Activated T-helper 9 cell treated with anti-CD3 and anti-CD28 coated beads, Interleukin-2, amount 50 U/mL, for 16 hours (primary cell): ENCODE measurements at places on chromosomes 2 and 18.

GRCh38 chr18:56748698-56749268, 97.6 kb downstream of the WDR7 start:
- DNase-seq = no peak

- no peak for DNase-seq
Observed at GRCh38 chr18:11081009-11081532, 68.3 kb downstream of the PIEZO2 start.

- DNase-seq = no peak
Observed at GRCh38 chr2:149383340-149383739, 53.0 kb downstream of the LYPD6 start.

DNA sequence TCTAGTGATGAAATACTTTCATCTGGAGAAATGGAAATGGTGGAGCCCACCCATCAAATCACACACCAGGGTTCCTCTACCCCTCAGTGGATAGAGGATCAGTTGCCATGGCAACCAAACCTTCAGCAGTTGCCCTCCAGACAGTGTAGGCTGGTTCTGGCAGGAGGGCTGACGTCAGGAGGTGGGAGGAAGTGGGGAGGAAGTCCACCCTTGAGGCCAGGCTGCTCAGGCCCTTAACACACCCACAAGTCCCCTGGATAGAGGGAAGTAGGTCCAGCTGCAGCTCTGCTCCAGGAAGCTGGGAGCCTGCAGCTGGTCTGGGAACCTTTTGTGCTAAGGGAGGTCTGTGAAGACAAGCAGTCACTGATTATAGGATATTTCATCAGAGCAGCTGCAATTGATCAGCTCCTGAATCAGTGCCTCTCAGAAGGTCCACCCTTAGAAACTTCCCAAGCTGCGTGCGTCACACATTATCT, 186.6 kb downstream of the MTX2 start:
- DNase-seq = no peak

- DNase-seq = no peak
Observed at GRCh38 chr2:186959486-186959885, 110.5 kb upstream of the ZSWIM2 start.

DNA sequence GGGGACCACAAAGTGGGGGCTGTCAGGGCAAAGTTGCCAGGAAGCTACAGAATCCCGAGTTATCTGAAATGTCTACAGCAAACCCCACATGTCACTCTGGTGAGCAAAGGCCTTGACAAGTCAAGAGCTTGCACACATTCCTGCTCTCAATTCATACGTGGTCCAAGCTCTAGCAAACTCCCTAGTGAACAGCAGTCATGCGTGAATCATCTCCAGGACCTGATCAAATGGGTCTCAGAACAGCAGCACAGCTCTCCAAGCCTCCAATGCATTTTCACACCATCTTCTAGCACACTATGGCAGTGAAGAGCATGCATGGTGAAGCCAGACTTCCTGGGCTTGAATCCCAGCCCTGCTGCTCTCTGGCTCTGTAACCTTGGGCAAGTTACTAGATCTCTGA, 68.5 kb downstream of the MYO5B start:
- no peak for DNase-seq

GRCh38 chr2:152093464-152093863, 5.4 kb downstream of the CACNB4 start:
- DNase-seq = no peak

GRCh38 chr2:152470861-152471854, 136.2 kb downstream of the FMNL2 start:
- DNase-seq = no peak

DNA sequence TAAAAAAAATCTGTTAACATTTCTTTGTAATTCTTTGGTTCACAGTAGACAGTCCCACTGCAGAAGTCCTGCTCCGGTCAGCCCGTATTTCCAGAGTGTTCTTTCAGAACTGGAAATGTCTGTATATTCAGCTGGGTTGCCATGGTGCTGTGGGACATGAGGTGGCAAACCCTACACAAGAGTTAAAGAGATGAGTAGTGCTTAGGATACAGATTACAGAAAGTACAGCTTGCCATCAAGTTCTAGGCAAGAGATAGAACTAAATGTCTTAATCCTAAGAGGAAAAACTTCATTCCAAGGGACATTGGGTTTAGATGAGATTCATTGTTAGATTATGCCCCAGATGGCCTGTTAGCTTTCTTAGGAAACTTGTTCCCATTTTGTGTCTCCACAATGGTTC, 60.1 kb downstream of the FMNL2 start:
- no peak for DNase-seq

DNA sequence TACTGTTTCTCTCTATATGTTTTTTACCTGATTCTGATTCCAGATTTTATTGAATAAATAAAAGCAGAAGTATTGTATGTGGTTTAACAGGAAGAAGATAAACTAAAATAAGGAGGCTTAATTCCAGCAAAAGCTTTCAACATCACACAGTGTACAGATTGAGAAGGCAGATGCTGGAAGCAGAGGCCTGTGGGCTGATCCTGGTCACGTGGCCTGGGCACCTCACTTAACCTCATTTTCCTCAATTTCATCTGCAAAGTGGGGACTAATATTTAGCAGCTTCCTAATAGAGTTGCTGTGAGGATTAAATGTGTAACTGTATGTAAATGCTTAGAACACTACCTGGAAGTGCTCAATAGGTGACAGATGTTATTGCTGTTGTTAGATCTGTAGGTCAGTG, 58.0 kb downstream of the CDCA7 start:
- no peak for DNase-seq

GRCh38 chr2:158953454-158953853, 15.0 kb upstream of the TANC1 start:
- no peak for DNase-seq

GRCh38 chr2:173451118-173451517, 96.4 kb downstream of the CDCA7 start:
- no peak for DNase-seq
